ENCODE measurements at places on chromosomes 16 and 17.
A peak's percentile ranks its signal among the peaks of the same experiment; 100 is the strongest.

- peak; percentile 61 for DNase-seq
Measured at GRCh38 chr17:49861150-49861884, 13.4 kb upstream of the TAC4 start.

DNA sequence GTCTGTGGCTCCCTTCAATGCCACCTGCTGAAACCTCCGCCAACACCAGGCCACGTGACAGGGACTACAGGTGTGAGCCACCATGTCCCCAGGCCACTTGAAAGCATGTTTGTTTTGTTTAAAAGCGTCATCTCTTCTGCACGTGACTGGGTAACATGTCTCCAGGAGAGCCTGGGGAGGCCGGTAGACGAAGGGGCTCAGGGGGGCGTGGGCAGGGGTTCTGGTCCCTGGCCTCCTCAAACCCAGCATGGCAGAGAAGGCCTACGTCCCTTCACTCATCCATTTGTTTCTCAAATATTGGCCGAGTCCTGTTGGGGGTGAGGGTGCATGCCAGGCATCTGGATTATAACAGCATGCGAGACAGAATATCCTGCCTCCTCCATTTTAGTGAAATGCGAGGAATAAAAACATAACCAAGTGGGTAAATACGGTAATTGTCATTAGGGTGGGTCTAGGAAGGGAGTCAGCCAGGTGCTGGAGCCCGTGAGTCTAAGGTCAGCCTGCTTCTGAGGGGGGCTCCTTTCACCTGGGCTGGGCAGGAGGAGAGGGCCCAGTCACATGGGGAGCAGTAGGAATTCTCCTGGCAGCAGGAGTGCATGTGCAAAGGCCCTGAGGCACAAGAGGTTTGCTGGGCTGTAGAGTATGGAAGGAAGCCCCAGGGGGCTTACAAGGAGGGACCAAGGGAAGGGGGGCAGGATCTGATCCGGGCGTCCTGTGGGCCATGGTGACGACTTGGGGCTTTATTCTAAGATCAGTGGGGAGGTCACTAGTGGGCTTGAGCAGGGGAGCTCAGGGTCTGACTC lies 26.8 kb upstream of the CIBAR2 start:
- DNase-seq: no peak

DNA sequence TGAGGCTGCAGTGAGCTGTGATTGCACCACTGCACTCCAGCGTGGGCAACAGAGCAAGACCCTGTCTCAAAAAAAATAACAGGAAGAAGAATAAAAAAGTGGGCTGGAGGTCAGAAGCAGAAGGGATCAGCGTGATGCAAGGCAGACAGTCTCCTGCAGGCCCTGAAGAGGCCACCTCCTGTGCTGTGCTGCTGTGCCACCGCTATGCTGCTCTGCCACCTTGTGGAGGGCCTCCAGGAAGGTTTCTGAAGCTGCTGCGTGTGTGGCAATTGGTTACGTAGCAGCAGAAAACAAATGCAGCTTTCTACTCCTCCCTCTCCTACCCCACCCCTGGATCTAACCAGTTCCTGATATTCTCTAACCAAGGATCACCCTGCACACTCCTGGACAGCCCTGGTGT lies 815.5 kb downstream of the KCNJ18 start:
- DNase-seq: no peak

DNA sequence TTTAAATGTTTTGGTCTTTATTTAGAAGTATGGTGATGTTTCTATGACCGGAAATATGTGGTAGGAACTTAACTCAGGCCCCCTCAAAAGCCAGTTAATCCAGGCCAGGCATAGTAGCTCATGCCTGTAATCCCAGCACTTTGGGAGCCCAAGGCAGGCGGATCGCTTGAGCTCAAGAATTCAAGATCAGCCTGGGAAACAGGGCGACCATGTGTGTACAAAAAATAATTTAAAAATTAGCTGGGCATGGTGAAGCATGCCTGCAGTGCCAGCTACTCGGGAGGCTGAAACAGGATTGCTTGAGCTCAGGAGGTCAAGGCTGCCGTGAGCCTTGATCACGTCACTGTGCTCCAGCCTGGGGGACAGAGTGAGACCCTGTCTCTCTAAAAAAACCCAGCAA lies 10.3 kb downstream of the RSL1D1 start:
- DNase-seq: no peak

DNA sequence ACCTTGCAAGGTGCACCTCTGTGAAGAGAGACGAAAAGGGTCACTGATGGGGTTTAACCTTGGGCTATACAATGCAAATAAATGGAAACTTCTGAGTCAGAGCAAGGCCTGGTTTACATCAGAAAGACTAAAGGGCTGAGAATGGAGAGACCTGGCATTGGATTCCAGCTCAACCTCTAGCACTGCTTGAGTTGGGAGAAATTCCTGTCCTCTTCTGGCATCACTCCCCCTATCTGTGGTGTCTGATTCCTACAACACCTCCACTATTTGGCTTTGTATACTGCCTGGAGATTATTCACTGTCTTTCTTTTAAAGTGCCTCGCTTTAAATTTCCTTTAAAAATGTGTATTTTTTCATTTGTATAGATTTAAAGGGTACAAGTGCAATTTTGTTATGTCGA lies 68.8 kb downstream of the GPR139 start:
- no peak for DNase-seq

DNA sequence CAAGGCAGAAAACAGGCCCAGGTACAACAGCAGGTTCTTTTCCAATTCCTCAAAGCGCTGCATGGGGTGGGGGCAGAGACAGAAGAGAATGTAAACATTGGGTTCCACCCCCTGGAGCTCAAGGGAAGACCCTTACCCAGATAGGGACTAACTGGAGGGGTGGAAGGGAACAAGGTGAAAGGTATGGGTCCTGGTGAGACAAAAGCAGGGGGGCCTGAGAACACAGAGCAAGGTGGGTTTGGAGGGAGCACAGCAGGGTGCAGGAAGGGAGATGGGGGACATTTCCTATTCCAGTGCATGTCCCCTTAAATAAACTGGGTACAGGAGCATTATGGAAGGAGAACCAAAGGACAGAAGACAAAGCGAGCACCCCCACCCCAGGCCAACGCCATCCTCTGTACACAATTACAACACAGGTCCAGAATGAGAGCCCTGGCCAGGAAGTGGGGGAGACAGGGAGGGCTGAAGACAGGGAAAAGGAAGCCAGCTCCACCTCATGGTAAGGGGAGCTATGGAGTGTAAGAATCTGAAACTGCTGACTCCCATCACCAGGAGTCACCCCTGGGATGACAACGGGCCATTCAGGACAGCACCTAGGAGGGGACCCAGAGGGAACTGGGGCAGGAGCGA lies 2.1 kb upstream of the CD2BP2 start:
- no peak for DNase-seq

All from hematopoietic multipotent progenitor cell treated with erythropoietin and hydrocortisone succinate and interleukin-3 and kit ligand, for 8 days (in vitro differentiated cells).